ENCODE measurements at places on chromosomes 1 and 21.
A peak's percentile ranks its signal among the peaks of the same experiment; 100 is the strongest.

GRCh38 chr1:159012495-159012894 is 2.8 kb downstream of the IFI16 start:
- DNase-seq, result peak; percentile 34

- DNase-seq, result no peak
Measured at GRCh38 chr1:213987927-213988506, at the start of gene PROX1. PROX1 (plus strand) TSS chr1:213987973; CDS start chr1:213996536, 8,563 bp downstream.

DNA sequence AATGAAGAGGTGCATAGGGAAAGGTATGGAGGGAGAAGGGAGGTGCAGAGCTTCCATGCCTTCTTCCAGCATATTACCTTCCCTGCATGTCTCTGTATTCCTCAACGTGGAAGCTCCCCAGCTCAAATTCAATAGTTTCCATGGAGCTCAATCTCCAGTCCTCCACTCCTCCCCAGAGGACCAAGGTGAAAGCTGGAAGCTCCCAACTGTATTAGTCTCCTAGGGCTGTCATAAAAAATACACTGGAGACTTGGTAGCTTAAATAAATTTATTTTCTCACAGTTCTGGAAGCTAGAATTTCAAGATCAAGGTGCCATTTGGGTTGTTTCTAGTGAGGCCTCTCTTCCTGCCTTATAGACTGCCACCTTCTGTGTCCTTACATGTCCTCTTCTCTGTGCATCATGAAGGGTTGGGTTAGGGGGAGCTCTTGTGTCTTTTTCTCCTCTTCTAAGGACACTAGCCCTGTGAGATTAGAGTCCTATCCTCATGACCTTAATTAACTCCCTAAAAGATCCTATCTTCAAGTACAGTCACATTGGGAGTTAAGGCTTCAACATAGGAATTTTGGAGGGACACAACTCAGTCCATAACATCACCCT is 21.9 kb upstream of the RABGGTB start:
- no peak for DNase-seq

DNA sequence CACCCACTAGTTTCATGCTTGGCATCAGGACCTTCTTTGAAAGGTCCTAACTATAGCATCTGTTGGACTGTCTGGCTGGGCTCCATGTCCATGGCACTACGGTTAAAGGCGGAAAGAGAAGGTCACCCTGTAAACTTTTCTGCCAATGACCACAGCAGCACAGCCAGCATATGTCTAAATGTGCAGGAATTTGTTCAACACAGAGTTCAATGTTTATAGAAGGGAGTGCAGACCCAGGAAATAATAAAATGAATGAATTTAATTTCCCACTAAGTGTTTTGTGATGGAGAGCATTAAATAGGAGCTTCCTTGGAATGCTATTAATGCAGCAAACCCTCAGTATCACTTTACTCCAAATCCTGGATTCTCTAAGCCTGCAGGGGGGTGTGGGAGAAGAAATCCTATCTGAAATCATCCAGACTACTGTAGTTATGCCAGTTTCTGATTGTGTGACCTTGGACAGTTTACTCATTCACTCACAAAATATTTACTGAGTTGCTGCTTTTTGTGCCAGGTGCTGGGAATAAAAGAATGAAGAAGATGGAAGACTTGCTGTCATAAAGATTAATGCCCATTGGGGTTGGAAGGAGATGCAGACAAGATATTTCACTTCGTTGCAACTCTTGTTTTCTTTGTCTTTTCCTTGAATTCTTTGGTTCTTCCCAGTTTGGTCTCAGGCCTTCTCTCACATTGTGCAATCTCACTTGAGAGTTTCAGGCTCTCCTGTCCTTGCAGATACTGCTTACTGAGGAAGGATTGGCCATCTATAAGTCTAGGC is 195.0 kb downstream of the ROR1 start:
- DNase-seq, result no peak

- DNase-seq, result no peak
Measured at GRCh38 chr1:184395937-184396480, 9.2 kb downstream of the C1orf21 start.

DNA sequence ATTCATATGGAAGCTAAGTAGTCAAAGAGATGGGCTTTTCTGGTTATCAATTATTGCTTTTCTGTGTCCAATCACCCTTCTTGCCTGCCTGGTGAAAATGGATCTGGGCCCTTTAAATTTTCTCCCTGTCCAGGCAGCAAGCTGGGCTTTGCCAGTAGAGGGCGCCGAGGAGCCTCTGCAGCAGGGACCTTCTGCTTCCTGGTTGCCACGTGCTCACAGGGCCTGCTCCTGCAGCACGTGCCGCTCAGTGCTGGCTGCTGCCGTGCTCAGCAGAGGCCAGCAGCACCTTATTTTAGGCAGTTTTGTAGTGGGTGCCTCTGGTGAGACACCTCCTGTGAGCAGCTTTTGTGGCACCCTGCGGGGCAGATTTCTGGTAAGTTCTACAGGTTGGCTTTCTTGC is 4.0 kb downstream of the ACTL8 start:
- DNase-seq, result no peak

- DNase-seq, result no peak
Measured at GRCh38 chr1:150970808-150971582, 3.6 kb downstream of the CERS2 start.

DNA sequence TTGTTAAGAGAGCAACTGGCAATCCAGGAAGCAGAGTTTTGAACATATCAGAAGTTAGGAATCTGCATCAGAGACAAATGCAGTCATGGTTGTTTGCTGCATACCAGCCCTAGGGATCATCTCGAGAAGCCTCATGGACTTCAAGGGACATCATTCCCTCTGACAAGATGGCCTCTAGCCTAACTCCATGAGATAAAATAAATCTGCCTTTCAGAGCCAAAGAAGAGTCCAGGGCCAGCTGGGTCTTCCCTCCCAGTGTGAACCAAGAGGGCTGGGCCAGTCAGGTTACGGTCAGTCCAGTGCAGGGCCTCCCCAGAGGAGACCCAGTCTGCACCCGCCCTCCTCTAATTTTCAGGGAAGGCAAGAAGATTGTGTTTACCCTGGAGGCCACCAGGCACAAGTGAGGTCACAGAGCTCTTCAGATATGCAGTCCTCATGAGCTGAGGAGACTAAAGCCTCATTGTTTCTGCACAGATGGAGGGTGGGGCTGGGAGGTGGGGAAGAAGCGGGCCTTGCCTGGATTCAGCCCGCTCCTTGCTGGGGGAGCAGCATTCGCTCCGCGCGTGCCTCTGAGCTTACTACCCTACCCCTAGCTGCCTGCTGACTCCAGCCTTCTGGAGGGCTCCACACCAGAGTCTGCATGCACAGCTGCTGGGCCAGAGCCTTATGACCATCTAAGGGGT is 52.8 kb downstream of the CAPN2 start:
- no peak for DNase-seq

Measured in GF-D8 (cell line).